ENCODE measurements at places on chromosomes 4 and X. TPM values are rescaled to one million over a fixed set of nuclear protein-coding genes. Genes with fewer than 3 reads are reported as not detected.
A peak's percentile ranks its signal among the peaks of the same experiment; 100 is the strongest.

- no peak for DNase-seq
Observed at GRCh38 chr4:1509366-1509765, 103.1 kb upstream of the NKX1-1 start.

- DNase-seq: no peak
Observed at GRCh38 chr4:114509340-114509739, 89.3 kb upstream of the UGT8 start.

GRCh38 chr4:52744588-52744987, 6.6 kb downstream of the ERVMER34-1 start:
- DNase-seq: no peak

GRCh38 chrX:77450996-77451395, 3.8 kb downstream of the FGF16 start:
- DNase-seq: no peak

The MID2 gene
- total RNA-seq: 8.5 TPM

The PRSS12 gene
- 14.1 TPM for total RNA-seq

- DNase-seq: no peak
Observed at GRCh38 chr4:72564184-72564583, 4.8 kb downstream of the ADAMTS3 start.

GRCh38 chrX:48003367-48003757, 427 bp downstream of the ZNF182 start:
- DNase-seq: no peak

GRCh38 chr4:52704661-52705060, 45.6 kb upstream of the USP46 start:
- no peak for DNase-seq

- no peak for DNase-seq
Observed at GRCh38 chrX:128601706-128602105, 549.5 kb upstream of the ACTRT1 start.

- no peak for DNase-seq
Observed at GRCh38 chr4:166846939-166847338, 387.4 kb downstream of the SPOCK3 start.

The PAGE1 gene
- total RNA-seq: not detected

GRCh38 chrX:7071390-7071789, 76.1 kb upstream of the STS start:
- no peak for DNase-seq

DNA sequence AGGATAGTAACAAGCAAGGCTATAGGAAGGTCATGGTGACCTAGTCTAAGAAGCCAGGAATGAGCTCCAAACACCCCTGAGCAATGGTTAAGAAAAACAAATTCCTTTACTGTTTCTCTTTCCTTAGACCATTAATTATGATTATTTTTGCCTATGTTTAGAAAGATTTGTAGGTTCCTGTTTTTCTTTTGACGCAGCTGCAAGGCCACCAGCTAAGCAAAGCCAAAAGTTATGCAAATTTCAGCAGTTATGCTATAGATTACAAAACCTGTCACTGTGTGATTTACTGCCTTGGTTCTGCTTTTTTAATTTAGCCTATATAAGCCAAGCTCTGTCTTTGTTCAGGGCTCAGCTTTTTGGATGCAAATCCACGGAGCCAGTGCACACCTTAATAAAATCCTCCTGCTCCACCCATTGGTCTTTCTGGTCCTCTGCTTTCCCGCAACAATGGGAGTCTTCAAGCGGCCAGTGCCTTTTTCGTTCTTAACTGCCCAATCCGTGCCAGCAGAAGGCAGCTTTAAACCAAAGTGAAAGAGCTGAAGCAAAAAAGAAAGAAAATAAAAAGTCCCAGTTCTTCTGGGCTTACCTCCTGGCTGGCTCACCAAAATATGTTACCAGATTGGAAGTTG, 1.4 kb upstream of the CEP135 start:
- DNase-seq: no peak

The LAGE3 gene
- total RNA-seq: not detected

- no peak for DNase-seq
Observed at GRCh38 chr4:140793291-140793690, 37.1 kb upstream of the TBC1D9 start.

DNA sequence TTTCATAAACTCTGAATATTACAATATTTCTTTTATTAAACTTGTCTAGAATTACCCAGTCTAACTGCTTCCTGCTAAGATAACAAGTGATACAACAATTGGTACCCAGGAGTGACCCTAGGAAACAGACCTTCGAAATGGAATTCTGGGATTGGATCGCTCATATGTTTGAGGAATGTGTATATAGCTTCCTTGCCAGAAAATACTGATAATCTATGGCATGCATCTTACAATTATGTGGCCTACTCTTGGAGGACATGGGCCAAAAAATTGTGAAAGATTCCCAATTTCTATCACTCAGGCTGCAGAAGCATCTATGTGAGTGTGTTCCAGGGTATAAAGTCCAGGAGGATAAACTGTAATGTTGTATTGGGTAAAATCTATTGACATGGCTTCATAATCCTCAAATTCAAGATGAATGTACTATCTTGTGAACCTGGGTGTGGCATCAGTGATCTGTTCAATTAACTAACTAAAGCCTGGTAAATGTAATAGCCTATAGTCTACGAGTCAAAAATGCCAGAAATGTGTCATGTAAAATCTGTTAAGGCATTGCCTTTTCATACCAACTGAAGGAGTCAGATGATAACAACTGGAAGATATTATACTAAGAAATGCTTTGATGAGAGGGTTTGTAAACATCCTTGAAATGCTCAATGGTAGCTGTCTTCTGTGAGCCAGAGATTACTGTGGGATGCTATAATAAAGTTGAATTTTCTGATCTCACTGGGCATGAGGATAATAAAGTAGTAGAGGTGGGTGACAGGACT, 1499.3 kb downstream of the PCDH7 start:
- no peak for DNase-seq

The FABP2 gene
- not detected for total RNA-seq

- DNase-seq: no peak
Observed at GRCh38 chrX:2395261-2395992, 105.3 kb downstream of the DHRSX start.

DNA sequence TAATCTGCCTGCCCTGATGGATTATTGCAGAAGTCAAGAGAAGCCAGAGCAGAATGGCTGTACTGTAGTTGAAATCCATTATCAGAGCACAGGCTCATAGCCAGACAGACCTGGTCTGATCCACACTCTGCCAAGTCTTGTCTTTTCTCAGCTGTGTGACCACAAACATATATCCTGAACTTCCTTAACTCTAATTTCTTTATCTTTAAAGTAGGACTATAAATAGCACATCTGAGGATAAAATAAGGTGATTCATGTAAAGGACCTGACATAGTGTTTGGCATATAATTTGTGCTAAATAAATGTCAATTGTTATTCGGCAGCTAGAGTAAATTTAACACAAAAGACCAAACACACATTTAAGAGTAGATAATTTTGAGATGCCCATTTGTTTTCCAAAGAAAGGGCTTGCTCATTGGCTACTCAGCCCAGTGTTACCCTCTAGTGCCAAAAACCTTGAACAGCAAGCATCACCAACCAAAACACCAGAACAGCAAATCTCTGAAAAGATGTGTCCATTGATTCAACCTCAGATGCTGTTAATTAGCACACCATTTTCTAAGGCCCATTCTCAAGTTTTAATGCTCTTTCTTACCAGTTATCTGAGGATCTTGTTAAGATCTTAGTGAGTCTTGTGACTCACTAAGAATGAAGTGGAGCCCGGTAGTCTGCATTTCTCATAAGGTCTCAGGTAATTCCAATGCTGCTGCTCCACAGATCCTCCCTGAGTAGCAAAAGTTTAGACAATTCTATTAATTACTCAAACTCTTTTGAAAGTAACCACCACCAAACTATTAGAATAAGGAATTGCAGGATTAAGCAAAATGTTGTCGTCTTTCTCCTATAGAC, 108.8 kb downstream of the HHIP start:
- no peak for DNase-seq

The KCND1 gene
- total RNA-seq: 3.2 TPM

- no peak for DNase-seq
Observed at GRCh38 chrX:1322393-1322792, 14.2 kb upstream of the IL3RA start.

- DNase-seq: no peak
Observed at GRCh38 chrX:149759824-149760223, 14.0 kb upstream of the HSFX1 start.

The KLHL34 gene
- not detected for total RNA-seq

- no peak for DNase-seq
Observed at GRCh38 chr4:2154215-2154740, 87.6 kb downstream of the HAUS3 start.

GRCh38 chr4:7981738-7982394, 42.2 kb upstream of the AFAP1 start:
- no peak for DNase-seq

- no peak for DNase-seq
Observed at GRCh38 chrX:69309074-69309792, 144.0 kb upstream of the PJA1 start.

The TLR3 gene
- total RNA-seq: 2.9 TPM

The PLAC1 gene
- 1.9 TPM for total RNA-seq

DNA sequence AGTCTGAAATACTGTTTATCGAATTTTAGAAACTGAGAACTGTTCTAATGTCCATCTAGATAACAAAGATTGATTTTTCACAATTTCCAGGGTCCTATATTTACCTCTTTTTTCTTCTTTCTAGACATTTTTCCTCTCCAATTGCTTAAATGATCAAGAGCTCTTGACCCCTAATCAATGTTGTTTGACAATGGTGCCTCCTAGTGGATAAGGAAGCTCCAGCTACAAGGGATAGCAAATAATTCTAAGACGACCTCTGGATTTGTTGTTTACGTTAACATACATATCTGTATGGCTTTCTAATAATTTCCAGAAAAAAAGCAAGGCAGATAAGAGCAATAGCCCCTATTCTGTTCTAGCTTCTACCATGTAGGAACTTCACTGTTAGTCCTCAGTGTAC, 35.8 kb downstream of the GPR82 start:
- DNase-seq: no peak

DNA sequence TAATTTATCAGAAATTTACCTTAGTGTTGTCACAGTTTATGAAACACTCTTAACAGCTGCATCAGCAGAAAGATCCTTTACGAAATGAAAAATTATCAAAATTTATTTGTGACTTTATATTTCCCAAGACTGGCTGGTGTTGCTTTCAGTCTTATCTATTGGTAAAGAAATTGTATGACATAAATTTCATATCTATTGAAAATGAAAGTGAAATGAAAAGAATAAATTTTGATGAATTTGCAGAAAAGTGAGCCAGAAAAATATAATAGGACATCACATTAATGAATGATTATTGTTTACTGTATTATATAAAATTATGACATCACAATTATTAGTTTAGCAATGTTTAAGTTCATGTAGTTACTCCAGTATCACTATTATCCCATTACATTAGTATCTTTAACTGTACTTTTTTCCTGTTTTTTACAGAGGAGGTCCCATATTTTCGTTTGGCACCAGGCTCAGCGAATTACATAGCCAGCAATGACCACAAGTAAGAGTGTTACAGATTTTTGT, 13.2 kb upstream of the TMEM165 start:
- no peak for DNase-seq

GRCh38 chr4:78768452-78769180, 7.5 kb upstream of the BMP2K start:
- no peak for DNase-seq

The FDCSP gene
- not detected for total RNA-seq

- peak; percentile 41 for DNase-seq
Observed at GRCh38 chr4:153222707-153223426, 18.6 kb downstream of the TRIM2 start.

DNA sequence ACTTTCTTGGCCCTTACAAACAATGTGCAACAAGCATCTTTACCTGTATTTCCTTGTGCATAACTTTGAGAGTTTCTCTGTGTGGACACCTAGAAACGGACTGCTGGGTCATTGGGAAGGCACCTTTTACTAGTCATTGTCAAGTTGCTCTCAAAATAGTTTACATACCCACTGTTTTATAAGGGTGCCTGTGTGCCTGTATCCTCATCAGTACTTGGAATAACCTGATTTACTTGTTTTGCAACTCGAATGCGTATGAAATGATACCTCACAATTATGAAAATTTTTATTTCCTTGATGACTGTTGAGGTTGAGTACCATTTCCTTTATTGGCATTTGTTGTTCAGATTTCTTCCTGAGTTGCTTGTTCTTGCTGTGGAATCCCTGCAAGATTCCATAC, 150.8 kb downstream of the STIM2 start:
- no peak for DNase-seq

GRCh38 chr4:169136796-169137557, 126.9 kb upstream of the CBR4 start:
- DNase-seq: no peak

The POU3F4 gene
- total RNA-seq: not detected

The SLC4A4 gene
- 0.29 TPM for total RNA-seq

DNA sequence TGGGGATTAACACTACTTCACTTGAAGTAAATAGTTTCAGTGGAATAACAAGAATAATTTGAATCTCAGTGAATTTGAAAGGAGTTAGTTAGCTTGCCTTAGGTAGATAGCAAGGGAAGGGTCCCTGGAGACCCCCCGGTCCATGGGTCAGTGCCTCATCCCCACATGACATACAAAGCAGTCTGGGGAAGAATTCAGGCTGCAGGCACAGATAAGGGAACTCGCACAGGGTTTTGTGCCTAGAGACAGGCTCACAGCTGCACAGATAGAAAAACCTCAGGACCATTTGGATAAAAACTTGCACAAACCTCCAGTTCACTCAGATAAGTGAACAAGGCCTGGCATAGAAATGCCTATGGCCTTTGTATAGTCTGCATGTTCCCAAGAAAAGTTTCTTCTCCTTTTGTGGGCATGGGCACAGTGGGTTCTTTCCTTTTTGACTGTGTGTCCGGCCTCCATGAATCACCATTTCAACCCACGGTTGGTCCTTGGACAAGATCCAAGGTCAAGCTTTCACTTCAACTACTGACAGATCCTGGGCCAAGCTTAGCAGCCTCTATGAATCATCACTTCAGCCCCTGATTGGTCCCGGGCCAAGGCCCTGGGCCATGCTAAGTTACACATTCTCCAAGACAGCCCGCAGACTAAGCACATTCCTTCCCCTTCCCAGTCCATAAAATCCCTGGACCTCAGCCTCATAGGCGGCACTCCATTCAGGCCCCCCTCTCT, 108.3 kb upstream of the KLHL4 start:
- peak; percentile 75 for DNase-seq

GRCh38 chr4:99612704-99613103, 38.1 kb downstream of the MTTP start:
- no peak for DNase-seq

DNA sequence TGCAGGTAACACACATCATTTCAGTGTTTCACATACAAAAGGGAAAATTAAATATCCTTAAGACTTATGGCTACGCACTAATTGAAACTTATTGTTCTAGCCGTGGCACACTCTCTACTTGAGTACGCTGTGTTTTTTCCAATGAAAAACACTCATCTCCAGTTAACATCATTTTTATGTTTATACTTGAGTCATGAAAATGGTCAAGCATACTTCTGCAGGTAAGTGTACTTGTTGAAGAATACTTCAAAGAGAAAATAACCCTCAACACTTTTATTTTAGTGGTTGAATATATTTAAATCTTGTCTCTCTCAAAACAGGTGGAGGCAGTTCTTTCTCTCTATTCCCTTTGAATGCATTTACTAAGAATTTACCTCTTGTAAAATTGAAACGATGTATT, 538.7 kb upstream of the PCDH7 start:
- DNase-seq: no peak
